ENCODE measurements at places on chromosomes 7 and 10.

DNA sequence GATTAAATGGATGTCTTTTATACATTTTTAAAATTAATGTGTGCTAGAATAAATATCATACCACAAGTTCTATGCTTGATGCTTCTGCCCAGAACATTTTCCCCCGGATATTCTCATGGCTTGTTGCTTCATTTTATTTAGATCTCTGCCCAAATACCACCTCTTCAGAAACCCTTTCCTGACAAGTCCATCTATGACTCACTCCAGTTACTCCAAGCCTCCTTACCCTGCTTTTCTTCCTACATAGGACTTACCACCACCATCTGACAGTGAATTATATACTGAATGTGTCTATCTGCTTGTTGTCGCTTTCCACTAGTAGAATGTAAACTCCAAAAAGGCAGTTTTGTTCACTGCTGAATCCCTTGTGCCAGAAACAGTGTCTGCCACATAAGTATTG lies 19.1 kb upstream of the ERVW-1 start:
- no peak for DNase-seq

DNA sequence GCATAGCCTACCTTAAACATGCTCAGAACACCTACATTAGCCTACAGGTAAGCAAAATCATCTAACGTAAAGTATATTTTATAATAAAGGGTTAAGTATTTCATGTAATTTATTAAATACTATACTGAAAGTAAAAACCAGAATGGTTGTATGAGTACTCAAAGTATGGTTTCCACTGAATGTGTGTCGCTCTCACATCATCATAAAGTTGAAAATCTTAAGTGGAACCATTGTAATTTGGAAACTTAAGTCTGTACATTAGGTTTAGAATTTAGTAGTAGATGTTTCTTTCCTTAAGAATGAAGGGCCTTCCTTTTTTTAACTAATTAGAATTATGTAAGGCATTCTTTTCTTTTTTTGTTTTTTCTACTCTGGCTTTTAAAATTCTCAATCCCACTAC lies 240.0 kb upstream of the AOAH start:
- no peak for DNase-seq

DNA sequence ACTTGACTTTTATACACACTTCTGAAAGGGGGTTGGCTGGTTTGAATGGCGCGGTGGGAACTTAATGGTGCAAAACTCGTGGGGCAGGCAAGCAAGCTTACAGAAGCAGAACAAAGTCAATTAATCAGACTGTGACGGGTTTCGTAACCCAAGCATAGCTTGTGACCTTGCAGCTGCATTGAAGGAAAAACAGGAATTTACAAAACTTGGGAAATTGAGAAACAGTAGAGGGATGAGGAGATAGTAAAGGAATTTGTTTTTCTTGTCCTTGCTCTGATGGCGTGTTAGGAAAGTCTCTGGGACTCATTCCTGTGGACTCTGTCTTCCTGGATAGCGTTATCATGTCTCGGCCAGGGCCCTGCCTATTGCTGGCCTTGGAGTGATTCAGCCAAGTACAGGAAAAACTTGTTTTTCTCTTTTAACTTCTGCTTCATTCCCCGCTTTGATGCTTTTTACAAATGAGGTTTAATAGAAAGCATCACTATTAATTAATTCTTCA lies 220.0 kb upstream of the KCND2 start:
- DNase-seq: no peak

DNA sequence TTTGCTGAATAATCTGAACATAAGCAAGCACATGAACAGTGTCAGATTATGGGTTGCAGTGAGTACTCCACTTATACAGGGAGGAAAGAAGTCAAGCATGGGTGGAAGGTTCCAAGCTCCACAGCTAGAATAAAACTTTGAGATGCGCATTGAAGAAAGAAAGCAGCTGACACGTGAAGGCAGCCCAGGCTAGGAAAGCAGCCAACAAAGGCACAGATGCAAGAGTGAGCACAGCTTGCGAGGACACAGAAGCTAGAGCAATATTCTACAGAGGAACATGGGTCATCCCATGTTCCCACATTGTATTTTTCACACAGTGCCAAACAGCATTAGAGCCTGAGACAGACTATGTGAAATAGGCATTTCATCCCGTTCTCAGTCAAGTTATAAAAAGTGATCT lies 194.6 kb upstream of the TBX20 start:
- no peak for DNase-seq

- no peak for DNase-seq
These were observed 5.4 kb downstream of the MBLAC1 start for GRCh38 chr7:100132126-100132525.

DNA sequence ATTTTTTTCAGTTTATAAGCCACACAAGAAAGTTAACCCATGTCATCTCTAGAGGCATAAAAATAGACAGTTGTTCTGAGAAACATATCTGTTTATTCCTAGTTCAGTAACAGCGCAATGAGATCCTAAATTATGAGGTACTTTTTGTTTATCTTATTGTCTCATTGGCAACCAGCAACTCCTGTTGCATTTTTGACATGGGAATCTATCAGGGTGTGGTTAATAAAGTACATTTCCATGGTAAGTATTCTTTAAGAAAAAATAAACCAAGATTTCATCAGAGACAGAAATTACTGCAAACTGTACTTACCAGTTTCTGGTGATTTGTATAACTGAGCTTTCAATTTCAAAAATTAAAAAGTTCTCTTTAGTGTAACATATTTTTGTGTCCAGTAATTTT lies 9.0 kb downstream of the FAS start:
- no peak for DNase-seq

DNA sequence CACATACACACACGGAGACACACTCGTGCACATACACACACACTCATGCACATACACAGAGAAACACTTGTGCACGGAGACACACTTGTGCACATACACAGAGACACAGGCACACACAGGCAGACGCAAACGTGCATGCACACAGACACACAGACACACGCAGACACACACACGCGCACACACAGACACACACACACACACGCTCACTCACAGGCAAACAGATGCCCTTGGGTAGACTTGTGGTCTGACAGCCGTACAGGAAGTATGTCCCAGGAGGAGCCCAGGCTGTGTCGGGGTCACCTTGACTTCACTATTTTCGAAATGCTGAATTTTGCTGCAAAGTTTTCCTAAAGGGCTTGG lies 538.0 kb downstream of the DNAJB6 start:
- DNase-seq: no peak

DNA sequence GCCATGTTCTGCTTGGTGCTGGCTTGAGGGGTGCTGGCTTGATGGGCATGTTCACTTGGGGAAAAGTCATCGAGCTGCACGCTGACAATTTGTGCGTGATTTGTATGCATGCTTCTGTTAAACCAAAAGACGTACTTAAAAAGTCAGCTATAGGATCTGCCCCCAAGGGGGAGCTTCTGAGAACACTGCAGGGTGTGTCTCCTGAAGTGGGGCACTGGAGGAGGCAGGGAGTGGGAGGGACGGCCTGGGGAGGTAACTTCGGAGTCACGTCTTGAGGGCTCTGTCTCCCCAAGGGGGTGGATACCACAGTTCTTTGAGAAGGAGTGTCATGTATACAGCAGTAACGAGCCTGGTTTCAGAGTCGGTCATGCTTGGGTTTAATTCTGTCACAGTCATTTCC lies 406.5 kb downstream of the PLXNA4 start:
- DNase-seq: no peak

DNA sequence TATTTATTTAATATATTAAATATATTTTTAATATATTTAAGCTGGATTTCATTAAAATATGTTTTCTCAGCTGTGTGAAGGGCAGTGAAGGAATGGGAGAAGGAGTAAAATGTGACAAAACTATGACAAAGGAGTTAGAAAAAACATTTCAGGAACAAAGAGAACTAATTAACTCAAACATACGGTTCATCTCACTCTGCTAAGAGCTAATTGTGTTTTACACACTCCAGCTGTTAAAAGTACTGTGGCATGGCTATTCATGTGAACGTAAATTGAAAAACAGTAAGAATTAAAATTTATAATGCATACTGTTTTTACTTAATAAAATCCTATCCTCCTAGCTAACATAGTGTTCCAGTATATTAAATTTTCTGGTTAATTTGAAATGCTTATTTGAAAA lies 262.5 kb upstream of the GNAI1 start:
- no peak for DNase-seq

GRCh38 chr7:117010375-117011133 lies 57.3 kb downstream of the ST7 start:
- DNase-seq: no peak

DNA sequence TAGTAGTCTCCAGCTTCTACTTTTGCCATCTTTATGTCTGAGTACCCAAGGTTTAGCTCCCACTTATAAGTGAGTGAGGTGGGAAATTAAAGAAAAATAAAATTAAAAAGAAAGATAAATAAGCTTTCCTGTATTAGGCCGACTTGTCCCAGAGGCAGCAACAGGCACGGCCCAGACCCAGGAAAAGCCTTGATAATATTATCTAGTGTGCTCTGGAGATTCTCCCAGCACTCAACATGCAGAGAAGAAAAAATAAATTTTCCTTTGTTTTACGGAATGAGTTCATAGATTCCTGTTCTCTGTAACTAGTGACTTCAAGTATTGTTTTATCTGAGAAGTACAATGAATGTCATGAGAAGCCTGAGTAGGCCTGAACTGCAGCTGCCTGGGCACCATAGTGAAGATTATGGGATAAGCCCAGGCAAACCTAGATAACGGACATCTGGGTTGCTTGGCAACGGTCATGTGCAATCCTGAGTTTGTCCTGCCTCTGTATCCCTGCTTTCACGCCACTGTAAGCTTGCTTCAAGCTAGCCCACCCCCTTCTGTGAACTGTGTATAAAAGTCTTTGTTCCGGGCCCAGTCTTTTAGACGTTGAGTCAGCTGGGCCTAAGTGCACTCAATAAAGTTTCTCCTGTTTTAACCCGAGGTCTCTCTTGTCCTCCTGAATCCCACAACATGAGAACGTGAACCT lies 6.4 kb downstream of the ATE1 start:
- DNase-seq: no peak

GRCh38 chr7:156503196-156503595 lies 137.4 kb upstream of the RNF32 start:
- no peak for DNase-seq

Measured in stimulated activated effector memory CD8-positive, alpha-beta T cell treated with anti-CD3 and anti-CD28 coated beads, Interleukin-12 subunit alpha, Interleukin-12 subunit beta, amount 100 ng/mL, for 72 hours (primary cell).